Islet precursor cell (in vitro differentiated cells): ENCODE measurements at places on chromosomes 1 and 21.

DNA sequence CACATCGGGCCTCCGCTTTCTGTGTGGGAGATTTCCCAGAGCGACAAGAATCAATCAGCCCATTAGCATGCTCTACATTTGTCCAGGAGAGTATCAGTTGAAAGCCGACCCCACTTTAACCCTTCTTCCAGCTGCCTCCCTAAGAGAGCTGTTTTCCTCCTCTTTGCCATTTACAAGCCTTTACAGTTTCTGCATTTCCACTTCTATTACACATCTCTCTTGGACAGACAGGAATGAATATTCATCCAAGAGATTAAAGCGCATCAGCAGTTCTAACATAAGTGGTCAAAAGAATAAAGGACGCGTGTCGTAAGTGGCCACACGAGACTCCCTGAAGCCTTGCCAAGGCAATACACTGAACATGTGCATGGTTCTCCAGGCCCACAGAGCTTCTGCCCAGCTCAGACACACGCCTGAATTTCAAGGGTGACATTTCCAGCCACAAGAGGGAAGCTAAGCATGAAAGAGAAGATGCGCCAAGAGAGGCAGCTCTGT, 47.3 kb downstream of the FAM78B start:
- peak; percentile 33 for DNase-seq

DNA sequence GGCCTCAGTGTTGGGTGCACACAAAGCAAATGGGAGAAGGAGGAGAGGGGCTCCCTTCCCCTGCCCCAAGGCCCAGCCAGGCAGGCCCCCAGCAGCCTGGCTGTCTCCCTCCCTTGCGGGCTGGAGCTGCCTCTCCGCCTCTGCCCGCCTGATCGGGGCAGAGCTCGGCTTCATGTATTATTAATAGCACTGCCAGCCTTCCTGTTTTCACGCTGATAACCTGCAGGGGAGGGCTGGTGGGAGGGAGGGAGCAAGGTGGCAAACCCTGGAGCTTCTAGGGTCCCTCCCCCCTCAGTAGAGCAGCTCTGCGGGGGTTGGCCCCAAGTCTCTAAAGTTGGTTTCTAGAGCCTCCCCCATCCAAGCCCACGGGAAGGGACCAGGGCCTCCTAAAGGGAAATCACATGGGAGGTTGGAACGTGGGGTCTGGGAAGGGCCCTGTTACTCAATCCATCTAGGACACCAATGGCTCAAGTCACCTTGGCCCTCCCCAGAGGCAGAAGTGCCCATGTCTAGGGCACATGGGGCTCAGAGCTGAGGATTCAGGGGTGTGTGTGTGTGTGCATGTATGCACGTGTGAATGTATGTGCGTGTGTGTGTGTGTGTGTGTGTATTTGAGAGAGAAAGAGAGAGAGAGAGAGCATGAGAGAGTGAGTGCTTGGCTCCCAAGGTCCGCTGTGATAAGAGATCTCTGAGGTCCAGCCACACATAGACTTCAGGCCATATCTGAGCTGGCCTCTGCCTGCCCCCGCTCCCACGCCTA, 21.8 kb upstream of the POU3F1 start:
- DNase-seq = no peak

- no peak for DNase-seq
Observed at GRCh38 chr21:15437883-15438282, 291.9 kb upstream of the USP25 start.

- DNase-seq = no peak
Observed at GRCh38 chr1:162951553-162952315, 90.8 kb upstream of the CCDC190 start.
